ENCODE measurements at places on chromosomes 2 and 18.

DNA sequence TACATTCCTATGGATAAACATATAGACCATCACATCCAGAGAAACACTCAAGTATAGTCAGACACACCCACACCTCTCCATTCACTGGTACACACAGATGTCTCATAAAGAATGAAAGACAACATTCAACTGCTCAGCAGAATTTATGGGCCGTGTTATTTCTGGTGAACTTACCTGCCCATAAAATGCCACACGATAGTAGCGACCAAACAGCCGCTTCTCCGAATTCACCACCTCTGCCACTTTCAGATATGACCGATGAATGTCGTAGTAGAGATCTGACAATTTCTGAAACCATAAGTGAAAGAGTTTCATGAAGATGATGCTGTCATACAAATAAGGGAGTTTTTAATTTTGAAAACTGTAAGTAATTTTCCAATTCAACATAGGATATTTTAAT, 70.7 kb upstream of the CCDC195 start:
- no peak for DNase-seq

DNA sequence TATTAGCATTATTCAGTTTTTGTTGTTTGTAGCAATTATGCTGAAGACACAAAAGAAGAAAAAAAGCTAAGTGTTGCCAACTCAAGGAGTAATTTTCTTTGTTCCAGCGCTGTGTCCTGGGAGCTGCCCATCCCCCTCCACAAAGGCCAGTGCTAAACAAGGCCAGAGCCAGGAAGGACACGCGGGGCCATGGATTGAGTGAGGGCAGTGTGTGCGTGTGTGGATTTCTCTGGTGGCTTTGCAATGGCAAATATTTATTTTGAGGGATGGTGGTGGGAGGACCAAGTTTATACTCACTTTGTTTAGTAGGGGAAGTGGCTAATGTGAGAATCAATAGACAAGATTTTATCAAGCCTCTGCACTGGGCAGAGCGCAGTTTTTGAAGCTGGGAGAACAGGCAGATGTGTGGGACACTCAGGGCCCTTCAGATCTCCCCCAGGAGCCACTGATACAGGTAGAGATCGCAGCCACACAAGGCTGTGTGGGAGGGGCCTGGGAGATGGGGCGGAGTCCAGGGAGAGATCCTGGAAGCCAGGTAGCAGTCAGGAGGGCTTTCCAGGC, 11.4 kb downstream of the AGAP1 start:
- DNase-seq, result no peak

DNA sequence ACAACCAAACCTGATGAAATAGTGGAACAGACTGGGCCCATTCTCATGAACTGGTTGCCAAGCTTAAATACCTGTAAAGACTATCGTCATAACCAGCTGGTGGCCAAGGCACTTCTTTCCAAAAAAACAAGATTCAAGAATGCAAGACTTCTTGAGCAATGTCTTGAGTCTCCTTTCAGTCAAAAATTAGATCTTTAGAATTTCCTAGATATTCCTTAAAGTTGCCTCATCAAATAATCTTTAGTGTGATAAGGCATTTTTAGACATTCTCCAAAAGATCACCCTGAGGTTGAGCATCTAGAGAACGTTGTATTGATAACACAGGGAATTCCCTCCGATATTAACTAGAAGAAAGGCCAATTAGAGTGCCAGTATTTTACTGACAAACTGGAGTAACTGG, 236.4 kb upstream of the MEX3C start:
- DNase-seq, result no peak

GRCh38 chr2:58539973-58540372, 298.8 kb upstream of the FANCL start:
- DNase-seq, result no peak

- DNase-seq, result no peak
Observed at GRCh38 chr18:11791131-11791530, 60.1 kb upstream of the CHMP1B start.

- DNase-seq, result no peak
Observed at GRCh38 chr18:47893939-47894699, 36.3 kb downstream of the SMAD2 start.

DNA sequence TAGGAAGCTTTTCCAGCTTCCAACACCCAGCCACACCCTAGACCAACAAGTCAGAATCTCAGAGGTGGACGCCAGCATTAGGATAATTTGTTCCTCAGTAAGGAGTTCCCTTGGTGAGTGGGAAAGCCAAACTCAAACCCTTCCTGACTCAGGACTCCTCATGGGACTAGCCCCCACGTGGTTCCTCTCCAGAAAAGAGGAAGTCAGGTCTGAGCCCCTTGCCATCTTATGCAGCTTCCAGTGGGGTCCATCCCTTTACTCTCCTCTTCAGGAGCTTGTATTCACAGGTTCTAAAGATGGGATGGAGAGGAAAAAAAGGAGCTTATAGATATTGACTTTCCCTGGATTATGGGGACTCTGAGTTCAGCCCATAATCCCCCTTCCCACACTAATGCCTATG, 14.8 kb upstream of the NOTO start:
- DNase-seq, result no peak

GRCh38 chr18:55665506-55665905, 77.5 kb upstream of the TCF4 start:
- DNase-seq, result no peak

DNA sequence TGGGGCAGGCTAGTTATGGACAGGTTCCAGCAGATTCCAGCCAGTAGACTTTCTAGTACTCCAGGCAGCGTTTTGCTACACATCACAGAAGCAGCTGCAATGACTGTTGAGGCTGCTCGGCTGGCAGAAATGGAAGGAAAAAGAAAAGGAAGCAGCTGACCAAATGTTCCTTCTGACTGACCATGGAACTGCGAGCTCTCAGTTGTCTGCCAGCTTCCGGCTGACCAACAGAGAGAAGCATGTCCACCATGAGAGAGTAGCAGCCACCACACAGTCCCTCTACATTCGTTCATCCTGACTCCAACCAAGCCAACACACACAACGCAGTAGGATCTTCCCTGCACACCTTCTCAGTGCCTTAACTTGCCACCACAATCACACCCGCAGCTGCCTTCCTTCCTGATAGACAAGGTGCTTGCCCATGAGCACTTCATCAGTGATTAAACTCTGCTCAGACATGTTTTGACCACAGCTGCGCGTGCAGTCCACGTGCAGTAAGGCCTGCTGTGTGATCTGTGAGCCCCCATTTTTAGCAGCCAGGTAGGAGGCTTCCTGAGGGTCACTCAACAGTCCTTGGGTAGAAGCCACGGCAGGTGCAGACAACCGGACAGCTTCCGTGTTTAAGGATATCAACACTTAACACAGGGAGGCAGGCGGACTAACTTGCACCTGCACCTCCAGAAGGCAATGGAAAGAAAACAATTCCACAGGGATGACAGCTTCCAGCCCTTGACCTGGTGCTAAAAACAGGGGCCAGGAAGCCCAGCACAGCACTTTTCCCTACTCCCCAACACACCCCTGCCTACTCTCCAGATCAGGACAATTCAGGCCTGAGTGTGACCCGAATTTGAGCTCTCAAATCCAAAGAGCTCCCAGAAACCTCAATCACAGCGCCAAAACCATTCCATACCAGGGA, 996 bp downstream of the TGFBRAP1 start:
- DNase-seq, result no peak
